ENCODE measurements at places on chromosomes 3 and 15.

DNA sequence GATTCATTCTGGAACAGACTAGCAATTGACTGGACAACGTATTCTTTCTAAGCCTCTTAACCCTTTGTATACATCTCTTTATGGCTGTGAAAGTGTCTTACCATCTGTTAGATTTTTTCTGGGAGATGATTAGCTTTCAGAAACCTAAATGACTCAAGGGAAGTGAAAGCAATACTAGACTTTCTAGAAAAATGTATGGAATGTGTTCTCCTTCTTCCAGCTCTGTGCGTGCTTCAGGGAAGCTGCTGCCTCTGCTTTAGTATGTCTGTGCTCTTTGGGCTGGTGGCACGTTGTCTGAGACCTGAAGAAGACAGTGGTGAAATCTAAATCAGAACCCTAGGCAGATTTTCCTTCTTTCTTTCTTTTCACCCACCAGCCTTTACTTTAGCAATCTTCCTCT is 89.5 kb downstream of the ITPR1 start:
- no peak for DNase-seq

GRCh38 chr3:18027161-18027939 is 284.9 kb upstream of the TBC1D5 start:
- no peak for DNase-seq

GRCh38 chr15:81950841-81951414 is 94.9 kb downstream of the MEX3B start:
- DNase-seq, result no peak

- DNase-seq, result no peak
Measured at GRCh38 chr15:84081391-84082168, 154.0 kb upstream of the GOLGA6L4 start.

GRCh38 chr3:122671553-122671952 is 9.1 kb upstream of the PARP14 start:
- DNase-seq, result no peak

DNA sequence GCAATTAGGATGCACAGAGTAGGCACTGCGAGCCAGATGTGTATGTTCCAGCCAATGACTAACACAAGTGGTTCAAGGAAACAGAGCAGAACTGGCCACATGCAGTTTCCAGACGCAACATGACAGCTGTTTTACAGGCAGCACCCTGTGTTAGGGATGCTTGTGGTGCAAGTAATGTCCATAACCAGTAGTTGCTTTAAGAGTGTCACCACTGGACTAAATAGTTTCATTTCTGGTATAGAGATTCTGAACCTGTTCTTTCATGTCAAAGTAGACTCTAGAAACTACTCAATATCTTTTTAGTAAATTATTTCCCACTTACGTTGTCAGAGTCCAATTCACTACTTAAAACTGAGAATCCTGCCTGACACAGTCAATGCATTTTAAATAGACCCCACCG is 14.5 kb upstream of the LPP start:
- no peak for DNase-seq

GRCh38 chr3:171258316-171258715 is 201.9 kb downstream of the TNIK start:
- no peak for DNase-seq

DNA sequence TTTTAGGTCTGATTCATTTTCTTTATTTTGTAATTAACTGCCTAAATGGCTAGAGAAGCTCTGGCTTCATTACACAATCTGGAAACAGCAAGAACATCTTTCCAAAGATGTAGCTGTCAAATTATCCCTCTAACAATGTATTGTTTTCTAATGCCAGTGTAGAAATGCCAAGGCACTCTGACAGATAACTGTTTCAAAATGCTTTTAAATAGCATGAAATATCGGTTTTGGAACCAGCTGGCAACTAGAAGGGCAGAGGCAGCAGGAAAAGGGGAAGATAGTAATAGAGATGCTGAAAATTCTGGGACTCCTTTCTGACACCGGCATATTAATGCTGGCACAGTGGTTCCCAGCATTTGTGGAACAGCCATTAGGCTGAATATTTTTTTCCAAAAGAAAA is 26.1 kb downstream of the MORC1 start:
- DNase-seq, result no peak

GRCh38 chr3:18153571-18154173 is 271.5 kb downstream of the SATB1 start:
- DNase-seq, result no peak

GRCh38 chr3:29775340-29775739 is 494.5 kb downstream of the RBMS3 start:
- no peak for DNase-seq

- no peak for DNase-seq
Measured at GRCh38 chr3:20142517-20142916, 43.5 kb downstream of the SGO1 start.

DNA sequence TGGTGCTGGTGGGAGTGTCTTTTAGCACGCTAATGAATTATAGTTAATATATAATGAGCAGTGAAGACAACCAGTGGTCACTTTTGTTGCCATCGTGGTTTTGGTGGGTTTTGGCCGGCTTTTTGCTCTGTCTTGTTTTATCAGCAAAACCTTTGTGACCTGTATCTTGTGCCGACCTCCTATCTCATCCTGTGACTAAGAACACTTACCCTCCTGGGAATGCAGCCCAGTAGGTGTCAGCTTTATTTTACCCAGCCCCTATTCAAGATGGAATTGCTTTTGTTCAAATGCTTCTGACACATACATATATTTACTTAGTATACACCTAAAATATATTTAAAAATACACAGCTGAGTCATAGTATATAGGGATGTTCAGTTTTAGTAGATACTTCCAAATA is 770.3 kb downstream of the PDCD6IP start:
- DNase-seq, result no peak

- DNase-seq, result no peak
Measured at GRCh38 chr3:53989946-53990345, 98.3 kb upstream of the SELENOK start.

DNA sequence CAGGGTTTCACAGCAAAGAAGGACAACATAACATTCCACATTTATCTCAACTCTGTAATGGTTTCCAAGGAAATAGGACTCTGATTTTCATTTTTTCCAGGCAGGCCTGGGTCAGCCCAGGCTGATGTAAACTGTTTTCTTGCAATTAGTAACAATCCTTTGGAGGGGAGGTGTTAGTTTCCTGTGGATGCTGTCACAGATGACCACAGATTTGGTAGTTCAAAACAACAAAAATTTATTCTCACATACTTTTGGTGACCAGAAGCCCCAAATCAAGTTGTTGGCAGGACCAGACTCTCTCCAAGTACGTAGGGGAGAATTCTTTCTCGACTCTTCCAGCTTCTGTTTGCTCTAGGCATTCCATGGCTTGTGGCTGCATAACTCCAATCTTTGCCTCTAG is 88.0 kb downstream of the EDEM1 start:
- no peak for DNase-seq

GRCh38 chr3:113136071-113136470 is 75.3 kb upstream of the BOC start:
- no peak for DNase-seq

GRCh38 chr3:151630035-151630434 is 103.7 kb upstream of the AADACL2 start:
- DNase-seq, result no peak

- DNase-seq, result no peak
Measured at GRCh38 chr15:99953886-99954285, 220.6 kb upstream of the LYSMD4 start.

GRCh38 chr3:151196434-151196833 is 6.6 kb downstream of the GPR171 start:
- no peak for DNase-seq

- DNase-seq, result no peak
Measured at GRCh38 chr15:74438721-74439316, 5.1 kb upstream of the SEMA7A start.

GRCh38 chr15:58378241-58379085 is 53.3 kb upstream of the LIPC start:
- no peak for DNase-seq

GRCh38 chr3:147034359-147034758 is 372.0 kb downstream of the ZIC4 start:
- DNase-seq, result no peak

GRCh38 chr3:149296972-149297371 is 36.5 kb downstream of the TM4SF18 start:
- DNase-seq, result no peak

DNA sequence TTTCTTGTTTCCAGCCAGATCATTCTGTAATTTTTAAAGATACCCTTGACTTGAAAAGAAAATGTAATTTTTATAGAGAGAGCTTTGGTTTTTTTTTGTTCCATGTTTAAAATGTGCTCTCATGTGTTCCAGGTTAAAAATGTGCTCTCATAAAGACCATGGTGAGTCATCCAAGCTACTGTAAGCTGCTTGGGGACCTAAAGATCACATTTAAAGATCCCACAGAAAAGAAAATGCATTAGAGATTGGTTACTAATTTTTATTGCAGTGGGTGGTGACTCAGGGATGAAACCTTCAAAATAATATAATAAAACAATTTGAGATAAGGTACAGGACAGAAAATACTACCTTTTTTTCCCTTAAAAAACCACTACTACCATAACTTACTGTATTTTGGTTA is 11.0 kb downstream of the TCF12 start:
- no peak for DNase-seq

DNA sequence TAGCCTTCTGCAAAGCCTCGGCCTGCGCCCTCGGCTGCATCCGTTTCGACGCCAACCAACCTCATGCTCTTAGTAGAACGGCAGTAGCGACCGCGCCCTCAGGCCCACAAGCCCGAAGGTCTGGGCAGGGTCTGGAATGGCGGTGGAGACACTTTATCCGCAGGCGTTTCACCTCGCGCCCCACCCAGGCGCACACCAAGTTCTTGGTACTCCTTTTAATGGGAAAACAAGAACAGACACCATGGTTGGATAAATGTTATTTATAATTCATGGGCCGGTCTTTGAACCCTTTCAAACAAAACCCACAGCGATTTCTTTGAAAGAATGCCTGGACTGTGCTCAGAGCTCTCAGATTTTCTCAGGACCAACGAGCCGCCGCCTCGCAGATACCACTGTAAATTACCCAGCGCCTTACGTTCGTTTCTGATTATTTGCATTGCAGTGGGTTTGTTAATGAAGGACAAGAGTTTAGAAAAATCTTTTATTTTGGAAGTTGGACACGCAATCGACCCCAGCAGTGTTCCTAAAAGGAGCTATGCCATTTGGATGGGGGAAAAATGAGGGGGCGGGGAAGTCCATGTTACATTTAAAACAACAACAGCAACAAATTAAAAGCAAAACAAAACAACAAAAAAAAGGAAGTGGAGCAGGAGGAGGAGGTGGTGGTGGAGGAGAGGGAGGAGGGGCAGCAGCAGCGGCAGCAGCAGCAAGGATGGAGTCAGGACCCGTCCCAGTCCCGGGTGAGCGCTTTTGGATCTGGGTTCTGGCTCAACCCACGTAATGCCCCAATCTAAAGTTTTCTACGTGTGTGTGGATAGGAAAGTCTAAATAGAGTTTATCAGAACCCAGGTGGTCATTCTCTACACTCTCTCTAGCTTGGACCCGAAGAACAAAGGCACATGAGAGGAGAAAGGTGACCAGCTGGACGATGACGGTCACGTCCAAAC is 993 bp upstream of the ISL2 start:
- DNase-seq, result no peak

- no peak for DNase-seq
Measured at GRCh38 chr3:160448845-160449635, 546 bp downstream of the TRIM59 start.

DNA sequence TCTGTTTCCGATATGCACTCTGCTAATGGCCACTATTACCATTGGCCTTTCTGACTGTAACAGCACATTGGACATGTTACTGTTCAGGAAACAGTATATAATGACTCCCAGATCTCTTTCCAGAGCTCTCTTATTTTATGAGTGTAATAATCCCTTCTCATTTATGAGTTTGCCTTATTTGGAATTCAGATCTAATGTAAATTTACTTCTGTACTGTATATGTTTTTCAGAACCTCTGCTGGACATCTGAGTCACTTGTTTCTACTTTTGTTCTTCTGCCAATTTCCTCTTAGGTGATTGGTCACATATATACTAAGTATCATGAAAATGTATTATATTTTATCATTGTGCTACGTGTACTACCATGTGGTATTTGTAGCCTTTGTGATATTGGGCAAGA is 30.5 kb downstream of the RSRC1 start:
- no peak for DNase-seq

DNA sequence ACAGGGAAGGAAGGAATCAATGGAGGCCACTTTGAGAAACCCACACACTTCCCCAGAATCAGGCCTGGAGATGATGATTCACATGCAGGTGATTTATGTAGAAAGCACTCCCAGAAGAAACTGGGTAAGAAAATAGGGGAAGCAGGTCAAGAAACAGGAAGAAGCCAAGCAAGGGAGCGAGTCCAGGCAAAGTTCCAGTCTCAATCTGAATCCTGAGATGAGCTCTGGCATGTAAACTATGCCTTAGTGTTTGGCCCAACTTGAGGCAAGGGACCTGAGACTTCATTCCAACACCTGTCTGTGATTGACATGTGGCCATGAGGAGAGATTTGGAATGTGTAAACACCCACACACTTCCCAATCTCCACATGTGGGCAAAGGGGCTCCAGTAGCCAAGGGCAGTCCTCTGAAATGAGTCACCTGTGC is 61.6 kb upstream of the CTNNB1 start:
- no peak for DNase-seq

DNA sequence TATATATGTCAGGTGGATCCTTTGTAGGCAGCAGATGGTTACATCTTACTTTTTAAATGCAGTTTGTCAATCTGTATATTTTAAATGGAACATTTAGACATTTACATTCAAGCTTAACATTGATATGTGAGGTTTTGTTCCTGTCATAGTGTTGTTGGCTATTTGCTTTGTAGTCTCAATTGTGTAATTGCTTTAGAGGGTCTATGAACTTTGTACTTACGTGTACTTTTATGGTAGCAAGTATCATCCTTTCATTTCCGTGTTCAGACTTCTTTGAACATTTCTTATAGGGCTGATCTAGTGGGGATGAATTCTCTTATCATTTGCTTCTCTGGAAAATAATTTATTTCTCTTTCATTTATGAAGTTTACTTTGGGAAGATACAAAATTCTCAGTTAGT is 656.0 kb downstream of the OTOL1 start:
- no peak for DNase-seq

DNA sequence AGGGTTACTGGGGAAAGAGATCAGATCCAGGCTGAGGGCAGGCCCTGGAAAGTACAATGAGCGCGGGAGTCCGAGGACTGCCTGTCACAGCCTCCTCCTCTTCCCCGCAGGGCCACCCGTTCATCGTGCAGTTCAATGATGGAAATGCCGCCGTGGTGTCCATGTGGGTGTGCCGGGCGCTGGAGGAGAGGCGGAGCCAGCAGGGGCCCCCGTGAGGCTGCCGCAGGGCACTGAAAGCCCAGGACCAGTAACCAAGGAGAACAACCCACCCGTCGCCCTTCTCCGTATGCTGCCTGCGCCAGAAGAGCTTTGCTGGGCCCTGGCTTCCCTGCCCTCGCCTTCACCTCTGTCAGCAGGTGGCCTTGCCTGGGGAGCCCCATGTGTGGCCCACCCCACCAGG is 18.8 kb upstream of the SKOR1 start:
- no peak for DNase-seq

DNA sequence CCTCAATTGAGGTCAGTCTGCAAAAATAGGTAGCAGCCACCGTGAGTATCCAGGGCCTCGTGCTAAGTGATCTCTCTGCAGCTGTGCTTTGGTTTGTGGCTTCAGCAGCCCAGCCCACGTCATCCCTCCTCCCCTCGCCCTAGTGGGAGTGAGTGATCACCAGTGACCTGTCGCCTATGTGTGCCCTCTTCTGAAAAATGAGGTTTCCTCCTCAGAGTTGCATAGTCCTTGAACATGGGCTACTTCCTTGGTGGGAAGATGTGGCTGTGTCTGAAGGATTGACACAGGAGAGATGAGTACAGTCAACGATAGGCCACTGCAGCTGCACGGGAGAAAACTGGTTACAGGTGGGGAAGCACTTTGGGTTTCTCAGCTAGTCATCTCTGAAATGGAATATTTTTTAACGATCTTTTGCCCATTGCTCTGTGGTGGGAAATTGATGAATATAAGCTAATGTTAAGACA is 144.8 kb upstream of the BHLHE40 start:
- DNase-seq, result no peak
